ENCODE measurements at places on chromosomes 7 and 10.

DNA sequence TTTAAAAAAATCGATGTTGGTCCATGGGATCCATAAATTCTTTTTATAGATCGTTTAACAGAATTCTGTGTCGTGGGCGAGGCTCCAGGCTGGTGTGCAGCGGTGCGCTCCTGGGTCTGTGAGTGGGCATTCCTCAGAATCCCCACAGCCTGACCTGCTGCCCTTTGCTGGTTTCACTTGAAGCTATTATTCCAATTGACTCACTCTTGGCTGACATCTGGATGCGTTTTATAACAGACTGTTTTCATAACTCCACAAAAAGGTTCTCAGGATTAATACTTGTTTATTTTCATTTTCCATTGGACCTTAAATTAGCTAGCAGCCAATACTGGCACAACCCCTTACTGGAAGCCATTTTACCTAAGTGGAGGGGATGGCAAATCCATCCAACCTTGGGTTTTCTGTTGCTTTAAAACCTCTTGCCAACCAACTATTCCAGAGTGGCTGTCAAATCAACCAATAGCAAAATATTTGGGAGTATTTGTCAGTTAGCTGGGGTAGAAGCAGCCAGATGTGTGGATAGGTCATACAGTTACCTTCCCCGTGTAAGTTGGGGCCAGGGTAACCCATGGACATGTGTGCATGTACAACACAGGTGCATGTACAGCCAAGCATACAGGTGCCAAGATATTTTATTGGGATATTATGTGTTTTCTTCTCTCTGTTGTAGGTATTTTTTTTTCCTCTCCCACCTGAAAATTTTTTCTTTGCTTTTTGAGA is 160.7 kb upstream of the ZNF32 start:
- no peak for DNase-seq

- no peak for DNase-seq
Measured at GRCh38 chr10:6558272-6558671, 21.8 kb downstream of the PRKCQ start.

DNA sequence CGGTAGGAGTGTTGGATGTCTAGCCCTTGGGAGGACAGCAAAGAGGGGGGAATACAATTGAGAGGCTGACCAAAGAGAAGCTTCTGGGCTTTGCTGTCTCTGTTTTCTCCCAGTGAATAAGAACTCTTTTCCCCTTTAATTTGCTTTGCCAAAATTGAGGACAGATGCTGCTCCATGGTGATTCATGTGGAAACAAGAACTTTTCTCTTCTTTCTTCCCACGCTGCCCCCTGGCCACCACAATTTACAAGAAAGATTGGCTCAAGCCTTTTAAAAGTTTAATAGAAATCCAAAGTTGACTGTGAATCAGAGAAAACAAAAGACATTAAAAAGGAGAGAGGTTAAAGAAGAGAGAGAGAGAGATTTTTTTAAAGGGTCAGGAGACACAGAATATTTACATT is 49.0 kb downstream of the PRR15 start:
- no peak for DNase-seq

DNA sequence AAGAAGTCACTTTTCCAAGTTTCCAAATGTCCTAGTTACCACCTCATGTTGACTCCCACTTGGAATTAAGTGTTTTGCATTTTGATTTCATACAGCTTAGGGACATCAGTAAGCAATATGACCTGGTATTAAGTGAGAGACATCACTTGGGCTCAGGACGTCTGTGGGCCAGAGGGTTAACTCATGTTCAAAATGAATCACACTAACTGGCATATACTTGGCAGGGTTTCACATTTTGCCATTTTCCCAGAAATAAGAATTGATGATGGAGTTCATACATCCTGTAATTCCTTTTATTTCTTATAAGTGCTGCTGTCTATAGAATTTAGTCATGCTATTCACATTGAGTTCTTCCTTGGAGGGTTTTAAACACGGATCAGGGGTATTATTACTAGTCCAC is 516.5 kb downstream of the PHTF2 start:
- DNase-seq, result no peak

- DNase-seq, result no peak
Measured at GRCh38 chr7:235576-236395, 43.4 kb downstream of the FAM20C start.

DNA sequence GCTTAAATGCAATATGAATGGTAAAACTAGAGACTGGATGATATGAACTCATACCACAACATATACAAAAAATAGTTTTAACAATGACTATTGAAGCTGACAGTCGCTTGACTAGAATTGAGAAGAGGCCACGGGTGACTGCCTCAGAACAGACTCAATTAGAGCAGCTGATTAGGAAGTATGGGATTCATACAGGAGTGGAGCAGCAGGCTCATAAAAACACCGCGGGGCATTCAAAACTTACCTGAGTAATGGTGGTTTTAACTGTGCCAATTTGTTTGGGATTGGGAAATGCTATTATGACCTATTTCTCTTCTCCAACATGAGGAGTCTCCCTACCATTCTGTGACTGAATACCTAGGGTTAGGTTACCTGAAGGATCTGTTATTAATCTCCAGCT is 2.1 kb downstream of the CADPS2 start:
- no peak for DNase-seq

Data from suppressor macrophage treated with lipopolysaccharide for 4 hours (primary cell).